Esophagus squamous epithelium (tissue), 5 donors: ENCODE measurements at places on chromosomes 2 and 18.

DNA sequence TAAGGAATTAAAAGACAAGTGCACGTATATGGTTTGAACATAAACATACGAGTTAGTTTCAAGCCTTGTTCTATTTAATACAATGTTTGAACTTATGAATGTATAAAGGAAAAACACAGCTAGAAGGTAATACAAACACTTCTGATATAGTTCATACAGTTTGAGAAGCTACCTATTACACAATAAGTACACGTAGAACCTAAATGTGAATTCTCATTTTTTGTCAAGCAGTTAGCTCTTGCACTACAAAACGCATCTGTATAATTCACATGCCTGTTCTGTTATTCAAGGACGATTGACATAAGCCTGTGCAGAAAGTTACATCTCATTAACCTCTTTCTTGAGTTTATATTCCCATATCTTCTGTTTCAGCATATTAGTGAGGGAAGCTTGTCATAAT is 2.7 kb downstream of the LRP1B start:
- DNase-seq, result no peak

DNA sequence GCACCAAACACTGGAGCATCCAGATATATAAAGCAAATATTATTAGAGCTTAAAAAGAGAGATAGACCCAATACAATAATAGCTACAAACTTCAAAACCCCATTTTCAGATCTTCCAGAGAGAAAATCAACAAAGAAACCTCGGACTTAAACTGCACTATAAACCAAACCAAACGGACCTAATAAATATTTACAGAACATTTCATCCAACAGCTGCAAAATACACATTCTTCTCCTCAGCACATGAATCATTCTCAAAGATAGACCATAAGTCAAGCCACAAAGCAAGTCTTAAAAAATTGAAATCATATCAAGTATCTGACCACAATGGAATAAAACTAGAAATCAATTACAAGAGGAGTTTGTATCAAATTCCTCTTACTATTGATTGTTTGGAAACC is 140.2 kb upstream of the OTOS start:
- no peak for DNase-seq

DNA sequence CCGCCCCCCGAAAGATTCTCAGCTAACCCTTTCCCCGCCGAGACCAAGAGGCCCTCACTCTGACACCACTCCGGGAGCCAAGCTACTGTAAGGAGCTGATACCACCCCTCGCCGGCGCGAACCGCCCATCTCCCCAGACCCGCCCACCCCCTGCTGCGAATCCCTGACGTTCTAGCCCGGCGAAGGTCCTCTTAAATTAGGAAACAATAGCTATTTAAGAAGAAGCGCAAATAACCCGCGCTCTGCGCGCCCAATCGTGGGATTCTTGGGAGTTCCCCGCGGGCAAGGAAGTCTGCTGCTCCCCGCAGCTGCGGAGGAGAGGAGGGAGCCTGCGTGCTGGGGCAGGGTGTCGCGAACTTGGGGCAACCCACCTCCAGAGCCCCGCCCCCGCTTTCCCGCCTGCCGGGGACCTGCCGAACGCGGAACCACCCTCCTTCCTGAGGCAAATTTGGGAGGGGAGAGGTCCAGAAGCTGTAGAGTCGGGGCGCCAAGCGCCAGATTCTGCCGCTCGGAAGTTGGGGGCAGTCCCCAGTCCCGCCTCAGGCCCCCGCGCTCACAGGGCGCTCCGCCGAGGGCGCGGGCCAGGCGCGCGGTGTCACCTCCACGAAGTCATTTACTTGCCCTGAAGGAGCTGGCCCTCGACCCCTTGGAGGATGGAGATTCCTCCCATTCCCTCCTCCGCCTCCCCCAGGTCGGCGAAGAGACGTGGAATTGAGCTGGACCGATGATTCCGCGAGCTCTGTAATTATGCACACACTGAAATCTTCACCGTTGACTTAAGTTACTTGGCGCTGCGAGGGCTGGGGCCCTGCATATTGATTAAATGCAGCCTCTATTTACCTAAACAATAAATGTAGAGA is 8.4 kb upstream of the SP9 start:
- DNase-seq, result no peak

- DNase-seq, result no peak
Measured at GRCh38 chr18:9753846-9754245, 45.7 kb downstream of the RAB31 start.

DNA sequence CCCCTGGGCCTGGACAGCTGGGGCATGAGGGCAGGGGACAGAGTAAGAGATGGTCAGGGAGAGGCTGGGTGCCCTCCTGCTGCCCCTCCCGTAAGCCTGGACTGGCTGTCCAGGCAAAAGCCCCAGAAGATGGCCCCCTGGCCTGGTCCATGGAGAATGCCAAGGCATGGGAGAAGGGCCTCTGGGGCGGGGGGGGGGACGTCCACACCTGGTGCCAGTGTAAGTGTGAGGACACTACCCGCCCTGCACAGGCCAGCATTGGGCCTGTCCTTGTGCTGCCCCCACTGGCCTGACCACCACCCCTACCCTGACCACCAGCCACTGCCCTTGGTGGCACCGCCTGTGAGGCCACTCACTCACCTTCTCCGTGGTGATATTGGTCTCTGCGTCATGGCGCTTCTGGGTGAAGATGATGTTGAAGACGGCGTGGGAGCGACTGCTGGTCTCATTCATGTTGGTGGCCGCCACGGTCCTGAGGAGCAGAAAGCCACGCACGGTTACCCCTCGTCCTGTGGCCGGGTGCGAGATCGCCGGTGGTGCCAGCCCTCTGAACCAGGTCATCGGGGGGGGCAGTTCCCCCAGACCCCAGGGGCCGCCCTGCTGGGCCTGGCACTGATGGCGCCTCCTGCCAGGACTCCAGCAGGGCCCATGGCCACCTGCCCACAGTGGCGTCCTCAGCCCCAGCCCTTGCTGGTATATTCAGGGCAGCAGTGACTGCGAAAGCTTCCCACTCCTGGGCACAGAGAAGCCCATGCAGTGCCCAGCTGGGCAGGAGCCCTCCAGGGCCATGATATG is 35.2 kb downstream of the KIF1A start:
- no peak for DNase-seq

DNA sequence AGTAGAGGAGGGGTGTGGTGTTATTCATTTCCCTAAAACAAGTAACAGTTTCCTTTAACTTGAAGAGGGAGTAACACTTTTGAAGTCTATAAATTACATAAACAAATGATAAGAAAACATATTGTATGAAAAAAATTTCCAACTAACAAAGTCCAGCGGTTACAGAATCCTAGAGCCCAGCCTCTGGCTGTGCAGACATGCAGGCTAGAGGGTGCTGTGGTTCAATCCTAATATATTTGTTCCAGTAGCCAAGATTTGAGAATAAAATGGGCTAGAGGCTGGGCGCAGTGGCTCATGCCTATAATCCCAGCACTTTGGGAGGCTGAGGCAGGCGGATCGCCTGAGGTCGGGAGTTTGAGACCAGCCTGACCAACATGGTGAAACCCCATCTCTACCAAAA is 56.9 kb downstream of the WDR75 start:
- no peak for DNase-seq

GRCh38 chr2:145431181-145431951 is 911.4 kb upstream of the ZEB2 start:
- no peak for DNase-seq

- no peak for DNase-seq
Measured at GRCh38 chr2:38602136-38602731, 494 bp downstream of the HNRNPLL start.

- no peak for DNase-seq
Measured at GRCh38 chr2:200845194-200845593, 19.3 kb downstream of the CLK1 start.

DNA sequence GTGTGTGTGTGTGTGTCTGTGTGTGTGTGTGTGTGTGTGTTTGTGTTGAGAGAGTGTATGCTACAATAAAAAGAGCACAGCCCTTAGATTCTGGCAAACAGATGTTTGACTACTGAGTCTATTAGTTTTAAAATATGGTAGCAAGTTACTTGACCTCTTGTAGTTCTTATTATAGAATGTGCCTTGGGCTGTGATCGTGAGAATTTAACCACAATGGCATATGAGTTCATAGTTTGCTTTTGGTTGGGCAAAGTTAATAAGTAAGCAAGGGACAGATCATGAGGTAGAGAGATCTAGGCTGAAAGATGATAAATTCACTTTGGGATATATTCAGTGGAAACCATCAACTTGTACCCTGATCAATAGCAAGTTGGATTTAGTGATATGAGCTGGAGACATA is 334.3 kb upstream of the VWC2L start:
- DNase-seq, result no peak

- DNase-seq, result no peak
Measured at GRCh38 chr2:12931186-12931844, 214.6 kb downstream of the TRIB2 start.

GRCh38 chr2:178016612-178017011 is 56.0 kb downstream of the PDE11A start:
- DNase-seq, result no peak

GRCh38 chr2:42127425-42128424 is 41.4 kb upstream of the EML4 start:
- DNase-seq, result no peak

GRCh38 chr2:234324116-234324515 is 172.8 kb downstream of the ARL4C start:
- DNase-seq, result no peak

DNA sequence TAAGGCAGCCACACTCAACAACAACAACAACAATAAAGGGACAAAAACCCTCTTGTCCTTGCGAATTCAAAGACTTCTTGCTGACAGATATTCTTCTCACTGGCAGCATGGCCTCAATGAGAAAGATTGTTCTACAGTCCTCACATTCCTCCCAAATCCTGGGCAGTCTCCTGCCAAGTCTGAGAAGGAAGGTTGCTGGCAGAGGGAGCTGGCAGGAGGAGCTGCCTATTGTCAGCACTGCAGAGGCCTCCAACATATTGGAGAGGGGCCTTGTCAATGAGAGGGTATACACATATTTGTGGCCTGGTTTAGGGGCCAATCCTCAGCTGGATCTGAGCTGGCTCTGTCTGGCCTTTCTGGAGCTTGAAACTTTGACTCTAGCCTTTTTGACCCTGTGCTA is 63.5 kb downstream of the LAMA3 start:
- no peak for DNase-seq

GRCh38 chr2:176378323-176378722 is 109.1 kb downstream of the MTX2 start:
- DNase-seq, result no peak

DNA sequence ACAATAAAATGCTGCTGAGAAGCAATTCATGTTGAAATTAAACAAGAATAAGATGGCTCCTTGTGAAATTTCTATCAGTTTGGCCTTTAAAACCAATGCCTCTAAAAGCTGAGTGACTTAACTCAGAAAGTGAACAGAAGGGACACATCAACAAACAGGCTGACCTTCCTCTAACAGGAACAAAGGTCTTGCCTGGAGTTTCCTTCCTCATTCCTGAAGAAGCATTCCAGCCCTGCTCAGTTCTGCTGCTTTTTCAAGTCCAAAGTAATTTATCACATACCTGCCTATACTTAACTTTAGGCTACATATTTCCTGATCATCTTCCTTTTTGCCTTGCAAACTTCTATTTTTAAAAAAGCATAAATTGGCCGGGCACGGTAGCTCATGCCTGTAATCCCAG is 14.1 kb downstream of the PTRHD1 start:
- no peak for DNase-seq

- DNase-seq, result no peak
Measured at GRCh38 chr2:157024129-157024528, 233.4 kb upstream of the GALNT5 start.

DNA sequence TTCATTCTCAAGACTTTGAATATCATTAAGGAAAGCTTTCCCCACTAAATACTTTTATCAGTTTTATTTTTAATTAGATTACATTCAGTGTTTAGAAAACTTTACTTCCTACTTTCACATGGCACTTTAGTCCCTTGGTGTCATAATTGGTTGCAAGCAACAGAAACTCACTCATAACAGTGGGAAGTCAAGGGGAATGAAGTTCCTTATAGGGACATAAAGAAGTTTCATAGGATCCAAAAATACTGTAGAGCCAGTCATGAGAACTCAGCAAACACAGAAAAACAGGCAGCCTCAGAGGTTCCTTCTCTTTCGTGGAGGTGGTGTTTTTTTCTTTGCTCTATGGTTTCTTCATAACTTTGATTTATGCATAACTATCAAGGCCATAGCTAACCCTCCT is 809.0 kb downstream of the BCL11A start:
- DNase-seq, result no peak

DNA sequence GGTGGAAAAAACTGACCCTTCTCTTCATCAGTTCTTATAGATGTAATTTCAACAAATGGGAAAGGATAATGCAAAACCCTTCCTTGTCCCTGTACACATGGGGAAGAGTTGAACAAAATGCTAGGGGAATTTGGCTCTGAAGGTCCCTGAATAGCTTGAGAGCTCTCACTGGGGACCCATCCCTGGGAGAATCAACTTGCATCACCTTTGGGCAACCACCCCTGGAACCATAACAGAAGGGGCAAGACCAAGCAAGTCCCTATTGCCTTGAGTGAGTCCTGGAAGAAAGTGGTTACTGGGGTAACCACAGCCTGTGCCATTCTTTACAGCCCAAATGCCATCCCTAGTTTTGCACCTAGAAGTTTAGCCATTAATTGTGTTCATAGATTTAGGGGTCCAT is 52.2 kb upstream of the B3GNT2 start:
- DNase-seq, result no peak

GRCh38 chr2:222731201-222731621 is 59.8 kb downstream of the MOGAT1 start:
- no peak for DNase-seq

GRCh38 chr2:63651356-63651755 is 62.6 kb downstream of the MDH1 start:
- DNase-seq, result no peak

DNA sequence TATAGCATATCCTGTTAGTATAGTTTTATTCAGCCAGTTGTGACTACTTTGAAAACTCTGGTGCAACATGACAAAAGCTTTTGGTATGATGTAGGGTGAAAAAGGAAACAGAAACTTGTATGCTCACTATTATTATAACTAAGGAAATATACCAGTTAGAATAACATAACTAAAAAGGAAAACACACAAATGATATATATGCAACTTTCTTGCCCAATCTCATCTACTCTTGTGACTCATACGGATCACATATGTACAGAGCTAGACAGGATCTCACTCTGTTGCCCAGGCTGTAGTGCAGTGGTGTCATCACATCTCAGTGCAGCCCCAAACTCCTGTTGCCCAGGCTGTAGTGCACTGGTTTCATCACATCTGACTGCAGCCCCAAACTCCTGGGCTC is 12.4 kb upstream of the TLK1 start:
- DNase-seq, result no peak

DNA sequence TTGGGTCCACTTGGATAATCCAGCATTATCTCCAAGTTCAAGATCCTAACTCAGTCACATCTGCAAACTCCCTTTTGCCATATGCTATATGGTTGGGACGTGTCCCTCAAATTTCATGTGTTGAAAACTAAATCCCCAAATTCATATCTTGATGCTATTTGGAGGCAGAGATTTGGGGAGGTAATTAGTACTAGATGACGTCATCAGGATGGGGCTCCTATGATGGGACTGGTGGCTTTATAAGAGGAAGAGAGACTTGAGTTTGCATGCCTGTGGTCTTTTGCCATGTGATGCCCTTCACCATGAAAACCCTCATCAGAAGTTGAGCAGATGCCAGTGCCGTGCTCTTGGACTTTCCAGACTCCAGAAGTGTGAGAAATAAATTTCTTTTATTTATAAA is 16.8 kb upstream of the SMAD4 start:
- no peak for DNase-seq

- DNase-seq, result no peak
Measured at GRCh38 chr2:47089083-47089464, 66.0 kb downstream of the STPG4 start.
